ENCODE measurements at places on chromosomes 16 and 17. TPM values are rescaled to one million over a fixed set of nuclear protein-coding genes. Genes with fewer than 3 reads are reported as not detected.

- DNase-seq = no peak
These were observed 10.8 kb upstream of the SLC46A1 start for GRCh38 chr17:28416703-28417311.

DNA sequence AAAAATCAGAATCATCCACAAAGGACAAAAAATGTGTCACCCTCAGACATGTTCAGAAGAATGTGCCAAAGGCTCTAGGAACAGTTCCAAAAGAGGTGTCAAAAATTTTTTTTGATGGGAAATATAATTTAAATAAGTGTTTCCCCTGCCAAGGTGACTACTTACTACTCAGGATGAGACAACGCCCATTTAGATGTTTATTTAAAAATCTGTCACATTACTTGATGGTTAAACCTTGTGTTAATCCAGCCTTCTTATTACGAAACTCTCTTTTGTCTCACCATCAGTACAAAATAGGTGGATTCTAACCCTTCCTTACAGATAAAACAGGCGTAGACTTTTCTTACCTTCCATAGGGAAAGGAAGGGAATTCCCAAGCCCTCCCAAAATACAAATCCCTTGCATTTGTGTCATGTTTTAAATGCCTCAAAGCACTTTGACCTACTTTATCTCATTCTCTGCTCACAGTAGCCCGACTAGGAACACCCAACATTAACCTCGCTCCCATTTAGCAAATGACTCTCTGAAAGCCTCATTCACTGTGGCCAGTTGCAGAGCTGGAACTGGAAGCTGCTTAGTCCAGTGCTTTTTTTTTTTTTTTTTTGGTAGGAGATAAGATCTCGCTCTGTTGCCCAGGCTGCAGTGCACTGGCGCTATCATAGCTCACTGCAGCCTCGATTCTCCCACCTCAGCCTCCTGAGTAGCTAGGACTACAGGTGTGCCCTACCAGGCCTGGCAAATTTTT, 5.8 kb upstream of the GNA13 start:
- DNase-seq = no peak

DNA sequence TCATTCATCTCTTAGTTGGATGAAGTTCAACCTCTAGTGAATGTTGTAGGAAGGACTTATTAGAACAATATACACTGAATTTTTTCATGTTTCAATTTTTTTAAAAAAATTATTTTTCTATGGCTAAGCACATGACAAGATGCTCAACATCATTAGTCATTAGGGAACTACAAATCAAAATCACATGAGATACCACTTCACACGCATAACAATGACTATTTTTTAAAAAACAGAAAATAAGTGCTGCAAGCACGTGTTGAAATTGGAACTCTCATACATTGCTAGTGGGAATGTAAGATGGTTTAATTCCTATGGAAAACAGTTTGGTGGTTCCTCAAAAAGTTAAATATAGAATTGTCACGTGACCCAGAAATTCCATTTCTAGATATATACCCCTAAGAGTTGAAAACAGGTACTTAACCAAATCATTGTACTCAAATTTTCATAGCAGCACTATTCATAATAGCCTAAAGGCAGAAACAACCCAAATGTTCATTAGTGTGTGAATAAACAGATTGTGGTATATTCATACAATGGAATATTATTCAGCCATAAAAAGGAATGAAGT, 85.2 kb upstream of the AKTIP start:
- no peak for DNase-seq

GRCh38 chr17:62898239-62898864, 67.7 kb upstream of the TANC2 start:
- DNase-seq = no peak

- DNase-seq = no peak
These were observed 15.0 kb downstream of the ZNF213 start for GRCh38 chr16:3149630-3150345.

DNA sequence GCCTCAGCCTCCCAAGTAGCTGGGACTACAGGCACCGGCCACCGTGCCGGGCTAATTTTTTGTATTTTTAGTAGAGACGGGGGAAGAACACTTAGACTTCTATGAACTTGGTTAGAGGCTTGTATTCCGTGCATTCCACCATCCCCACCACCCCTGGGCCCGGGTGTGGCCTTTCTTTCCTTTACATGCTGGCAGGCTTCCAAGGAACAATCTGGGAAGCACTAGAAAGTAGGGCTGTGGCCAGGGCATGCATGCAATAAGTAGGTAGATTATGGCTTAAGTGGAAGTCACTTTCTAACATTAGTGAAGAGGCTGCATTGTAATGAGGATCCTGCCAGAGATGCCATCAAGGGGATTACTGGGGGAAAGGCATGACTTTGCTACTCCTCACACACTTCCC, 171.6 kb downstream of the SHISA6 start:
- no peak for DNase-seq

Gene PLXDC1
- total RNA-seq = 6.3 TPM
